ENCODE measurements at places on chromosomes 7 and 10. TPM values are rescaled to one million over a fixed set of nuclear protein-coding genes. Genes with fewer than 3 reads are reported as not detected.

SLC37A3 gene
- total RNA-seq = 80.8 TPM

IL15RA gene
- total RNA-seq = 41.0 TPM

MSMB gene
- not detected for total RNA-seq

METTL2B gene
- 18.4 TPM for total RNA-seq

METTL27 gene
- not detected for total RNA-seq

HOXA1 gene
- total RNA-seq = 0.74 TPM

PRSS58 gene
- total RNA-seq = not detected

ATOH7 gene
- not detected for total RNA-seq

XRCC2 gene
- total RNA-seq = 1.7 TPM

MAGI2 gene
- total RNA-seq = 6.9 TPM

HHEX gene
- total RNA-seq = 6.1 TPM

CALCR gene
- total RNA-seq = not detected

RASSF4 gene
- total RNA-seq = 29.2 TPM

RNF148 gene
- 1.7 TPM for total RNA-seq

SUN3 gene
- total RNA-seq = not detected

CALY gene
- 4.7 TPM for total RNA-seq

Measured in vagina (tissue), 2 donors.